ENCODE measurements at places on chromosomes 1 and 21. TPM values are rescaled to one million over a fixed set of nuclear protein-coding genes. Genes with fewer than 3 reads are reported as not detected.

The EPS8L3 gene
- total RNA-seq, result not detected

The OR2T11 gene
- not detected for total RNA-seq

The POGK gene
- total RNA-seq, result 37.9 TPM

The CA14 gene
- not detected for total RNA-seq

The F13B gene
- total RNA-seq, result not detected

The BCAN gene
- not detected for total RNA-seq

The TAS1R1 gene
- total RNA-seq, result not detected

The FAM110D gene
- not detected for total RNA-seq

The CRB1 gene
- 0.38 TPM for total RNA-seq

The NHLH1 gene
- 0.41 TPM for total RNA-seq

The HES2 gene
- not detected for total RNA-seq

The ARMH1 gene
- 64.0 TPM for total RNA-seq

The ZBED6 gene
- 29.3 TPM for total RNA-seq

The EFNA1 gene
- 1.9 TPM for total RNA-seq

The C1QA gene
- 2.2 TPM for total RNA-seq

DNA sequence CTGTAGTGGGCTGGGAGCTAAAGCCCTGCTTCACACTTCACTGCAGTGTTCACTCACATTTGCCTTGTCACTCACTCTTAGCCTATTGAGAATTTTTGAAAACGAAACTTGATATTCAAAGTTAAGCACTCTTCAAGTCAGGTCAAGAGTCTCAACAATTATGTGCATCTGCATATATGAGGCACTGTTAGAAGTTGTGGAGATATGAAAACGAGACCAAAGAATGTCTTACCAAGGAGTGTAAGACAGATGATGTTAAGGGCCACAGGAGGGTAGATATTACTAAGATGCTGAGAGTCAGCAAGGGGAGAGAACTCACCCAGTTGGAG lies 64.7 kb upstream of the GJA8 start:
- no peak for DNase-seq

GRCh38 chr1:181777286-181777685 lies 284.2 kb downstream of the ZNF648 start:
- no peak for DNase-seq

- no peak for DNase-seq
Measured at GRCh38 chr1:201570181-201570885, 31.4 kb downstream of the NAV1 start.

DNA sequence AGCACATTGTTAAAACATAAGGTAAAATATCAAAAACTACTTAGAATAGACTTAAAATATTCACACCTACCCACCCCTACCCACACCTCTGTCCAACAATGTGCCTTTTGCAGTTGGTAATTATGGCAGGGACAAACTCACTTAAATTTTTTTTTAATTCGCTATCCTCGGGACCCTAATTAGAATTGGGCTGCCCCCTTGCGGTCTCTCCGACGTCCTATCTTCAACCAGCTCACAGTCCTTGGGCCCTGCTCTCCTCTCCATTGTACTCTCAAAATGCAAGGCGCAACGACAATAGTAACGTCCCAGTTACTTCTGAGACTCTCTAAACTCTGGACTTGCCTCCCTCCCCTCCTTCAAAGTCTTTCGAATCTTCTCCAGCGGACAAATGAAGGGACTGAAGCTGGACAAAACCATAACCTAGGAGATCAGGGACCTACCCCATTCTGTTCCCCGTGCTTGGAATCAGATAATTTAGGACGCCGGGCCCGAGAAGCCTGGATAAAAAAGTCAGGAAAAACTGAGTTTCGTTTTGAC lies 1.1 kb upstream of the CIART start:
- DNase-seq, result peak; percentile 63

GRCh38 chr1:166172106-166172505 lies 5.3 kb upstream of the FAM78B start:
- DNase-seq, result no peak

DNA sequence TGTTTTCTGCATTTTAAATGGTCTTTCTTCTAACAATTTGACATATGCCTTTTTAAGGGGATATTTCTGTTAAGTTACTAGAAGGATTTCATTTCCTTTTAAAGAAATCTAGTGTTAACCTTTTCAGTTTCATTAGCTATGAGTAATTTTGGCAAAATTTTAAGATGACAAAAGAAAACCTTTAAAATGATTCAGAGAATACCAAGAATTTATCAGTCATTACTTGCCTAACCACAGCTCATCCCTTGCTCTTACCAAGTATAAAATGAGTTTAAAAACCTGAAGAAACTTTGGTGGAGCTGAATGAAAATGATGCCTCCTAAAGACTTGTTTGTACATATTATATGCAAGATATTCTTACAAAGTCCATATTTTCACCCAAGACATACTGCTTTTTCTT lies 101.7 kb downstream of the NEK7 start:
- DNase-seq, result no peak

DNA sequence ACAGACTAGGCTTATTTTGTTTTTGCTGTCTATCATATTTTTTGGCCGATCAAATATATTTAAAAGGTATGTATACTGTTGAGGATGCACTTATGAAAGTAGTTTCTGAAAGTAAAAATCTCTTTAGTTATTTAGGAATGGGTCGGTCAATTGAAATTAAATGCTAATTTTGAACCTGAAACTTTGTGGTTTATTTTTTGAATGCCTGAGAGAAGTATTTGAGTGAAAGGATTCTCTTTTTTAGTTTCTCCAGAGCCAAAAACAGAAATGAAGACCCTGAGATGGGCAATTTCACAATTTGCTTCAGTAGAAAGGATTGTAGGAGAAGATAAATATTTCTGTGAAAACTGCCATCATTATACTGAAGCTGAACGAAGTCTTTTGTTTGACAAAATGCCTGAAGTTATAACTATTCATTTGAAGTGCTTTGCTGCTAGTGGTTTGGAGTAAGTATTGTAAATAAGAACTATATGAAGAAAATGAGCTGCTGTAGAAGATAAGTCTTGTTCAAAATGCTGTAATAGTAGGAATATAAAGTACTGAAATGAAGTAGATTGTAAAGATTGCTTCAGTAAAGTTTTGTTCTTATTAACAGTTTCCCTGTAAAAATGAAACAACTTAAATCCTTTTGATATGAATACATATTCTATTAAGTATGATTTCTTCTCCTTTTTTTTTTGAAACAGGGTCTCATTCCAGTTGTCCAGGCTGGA lies 11.5 kb downstream of the USP1 start:
- no peak for DNase-seq

GRCh38 chr1:156167536-156167935 lies 14.2 kb downstream of the SEMA4A start:
- no peak for DNase-seq

DNA sequence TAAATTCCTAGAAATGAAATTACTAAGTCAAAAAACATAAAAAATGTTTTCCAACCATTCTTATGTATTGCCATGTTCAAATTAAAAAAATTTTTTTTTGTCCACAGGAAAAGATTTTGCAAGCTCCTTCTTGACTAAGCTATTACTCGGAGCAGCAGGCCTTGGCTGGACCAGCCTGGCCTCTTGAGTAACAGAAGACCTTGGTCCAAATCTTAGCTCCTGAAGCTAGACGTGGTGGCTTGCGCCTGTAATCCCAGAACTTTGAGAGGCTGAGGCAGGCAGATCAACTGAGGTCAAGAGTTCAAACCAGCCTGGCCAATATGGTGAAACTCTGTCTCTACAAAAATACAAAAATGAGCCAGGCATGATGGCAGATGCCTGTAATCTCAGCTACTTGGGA lies 77.6 kb downstream of the CLSTN1 start:
- DNase-seq, result no peak

DNA sequence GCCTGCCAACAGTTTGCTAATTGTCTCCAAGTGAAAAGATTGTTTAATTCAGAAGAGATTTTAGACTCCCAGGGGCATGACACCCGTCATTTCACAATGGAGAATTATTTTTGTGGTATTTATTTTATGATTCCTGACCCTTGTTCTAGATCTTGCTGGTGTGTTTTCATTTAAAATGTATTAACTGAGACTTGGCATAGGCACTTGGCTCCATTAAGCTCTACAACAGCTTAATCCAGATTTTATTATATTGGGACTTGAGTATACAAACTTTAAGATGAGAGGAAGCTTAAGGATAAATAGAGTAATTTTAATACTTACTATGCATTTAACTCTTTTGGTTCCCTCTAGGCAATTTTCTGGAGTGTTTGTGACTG lies 101.3 kb upstream of the KCNE2 start:
- DNase-seq, result no peak

GRCh38 chr1:171828794-171829193 lies 12.5 kb upstream of the DNM3 start:
- DNase-seq, result no peak

- no peak for DNase-seq
Measured at GRCh38 chr1:54105080-54105479, 47.7 kb downstream of the CDCP2 start.

GRCh38 chr1:99727575-99728185 lies 38.8 kb downstream of the FRRS1 start:
- DNase-seq, result no peak

GRCh38 chr1:92070892-92071291 lies 4.3 kb downstream of the SETSIP start:
- DNase-seq, result no peak

DNA sequence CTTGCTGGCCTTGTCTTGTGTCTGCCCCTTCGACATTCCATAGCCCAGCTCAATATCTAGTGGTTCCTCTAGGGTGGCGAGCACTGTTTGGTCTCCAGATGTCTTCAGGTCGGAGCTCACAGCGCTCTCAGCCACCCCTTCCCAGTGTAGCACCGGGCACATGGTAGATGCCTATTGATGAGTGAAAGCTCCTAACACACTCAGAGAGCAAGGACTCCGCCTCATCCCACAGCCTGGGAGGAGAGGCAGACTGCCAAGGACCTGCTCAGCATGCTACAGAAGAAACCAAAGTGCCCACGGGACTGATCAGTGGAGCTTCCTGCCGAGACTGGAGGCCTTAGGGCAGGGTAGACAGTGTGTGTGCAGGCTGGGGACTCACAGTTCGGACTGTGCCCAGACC lies 10.9 kb downstream of the PCSK9 start:
- DNase-seq, result no peak

DNA sequence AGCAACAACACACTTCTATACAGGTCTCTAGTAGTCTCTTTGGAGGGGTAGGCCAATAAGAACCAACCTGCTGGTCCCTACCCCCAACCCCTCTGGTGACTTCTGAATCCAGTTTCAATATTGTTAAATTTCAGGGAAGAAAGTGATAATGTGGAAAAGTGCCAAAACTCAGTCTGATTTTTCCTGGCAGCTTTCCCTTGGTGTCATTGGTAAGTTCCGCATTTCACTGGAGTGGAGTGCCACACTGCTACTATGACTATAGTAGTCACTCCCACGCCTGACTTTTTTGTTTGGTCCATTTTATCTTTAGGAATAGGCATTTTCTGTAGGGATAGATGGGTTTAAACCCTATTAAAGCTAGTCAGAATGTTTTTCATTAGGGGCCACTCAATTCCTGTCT lies 5.7 kb upstream of the ARID1A start:
- no peak for DNase-seq

GRCh38 chr1:57492586-57493226 lies 68.8 kb upstream of the DAB1 start:
- no peak for DNase-seq

DNA sequence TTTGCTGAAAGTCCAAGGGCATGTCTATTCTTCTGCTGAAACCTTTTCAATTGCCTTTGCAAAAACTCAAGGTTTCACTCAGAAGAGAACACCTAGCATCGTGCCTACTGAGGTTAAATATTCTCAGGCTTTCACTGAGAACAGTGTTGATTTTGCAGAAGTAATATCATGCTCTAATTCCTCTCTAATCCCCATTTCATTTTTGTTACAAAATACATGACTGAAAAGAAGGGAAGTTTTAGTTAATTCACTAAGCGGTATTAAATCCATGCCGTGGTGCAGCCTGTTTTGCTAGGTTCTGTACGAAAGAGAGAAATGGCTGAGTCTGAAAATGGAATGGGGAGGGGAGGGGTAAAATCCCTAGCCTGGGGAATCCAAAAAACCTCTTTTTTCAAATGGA lies 163.2 kb upstream of the CAMK1G start:
- no peak for DNase-seq

DNA sequence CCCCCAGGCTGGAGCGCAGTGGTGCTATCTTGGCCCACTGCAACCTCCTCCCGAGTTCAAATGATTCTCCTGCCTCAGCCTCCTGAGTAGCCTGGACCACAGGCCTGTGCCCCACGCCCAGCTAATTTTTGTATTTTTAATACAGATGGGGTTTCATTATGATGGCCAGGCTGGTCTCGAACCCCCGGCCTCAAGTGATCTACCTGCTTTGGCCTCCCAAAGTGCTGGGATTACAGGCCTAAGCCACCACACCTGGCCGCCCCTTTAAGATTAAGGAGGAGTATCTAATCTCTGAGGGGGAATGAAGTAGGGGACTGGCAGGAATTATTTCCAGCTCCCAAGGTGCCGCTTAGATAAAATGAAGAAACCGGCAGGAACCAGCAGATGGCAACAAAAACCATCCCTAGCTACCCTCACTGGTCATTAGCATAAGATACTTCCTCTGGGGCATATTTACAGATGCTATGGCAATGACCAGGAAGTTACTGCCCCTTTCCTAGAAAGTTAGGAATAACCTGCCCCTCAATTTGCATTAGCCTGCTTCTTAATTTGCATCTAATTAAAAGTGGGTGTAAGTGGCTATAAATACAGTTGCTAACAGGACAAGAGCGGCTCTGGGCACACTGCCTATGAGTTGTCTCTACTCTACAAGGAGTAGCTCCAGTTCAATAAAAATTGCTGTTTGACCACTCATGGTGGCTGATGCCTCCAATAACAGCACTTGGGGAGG lies 7.1 kb upstream of the NSUN4 start:
- DNase-seq, result no peak

DNA sequence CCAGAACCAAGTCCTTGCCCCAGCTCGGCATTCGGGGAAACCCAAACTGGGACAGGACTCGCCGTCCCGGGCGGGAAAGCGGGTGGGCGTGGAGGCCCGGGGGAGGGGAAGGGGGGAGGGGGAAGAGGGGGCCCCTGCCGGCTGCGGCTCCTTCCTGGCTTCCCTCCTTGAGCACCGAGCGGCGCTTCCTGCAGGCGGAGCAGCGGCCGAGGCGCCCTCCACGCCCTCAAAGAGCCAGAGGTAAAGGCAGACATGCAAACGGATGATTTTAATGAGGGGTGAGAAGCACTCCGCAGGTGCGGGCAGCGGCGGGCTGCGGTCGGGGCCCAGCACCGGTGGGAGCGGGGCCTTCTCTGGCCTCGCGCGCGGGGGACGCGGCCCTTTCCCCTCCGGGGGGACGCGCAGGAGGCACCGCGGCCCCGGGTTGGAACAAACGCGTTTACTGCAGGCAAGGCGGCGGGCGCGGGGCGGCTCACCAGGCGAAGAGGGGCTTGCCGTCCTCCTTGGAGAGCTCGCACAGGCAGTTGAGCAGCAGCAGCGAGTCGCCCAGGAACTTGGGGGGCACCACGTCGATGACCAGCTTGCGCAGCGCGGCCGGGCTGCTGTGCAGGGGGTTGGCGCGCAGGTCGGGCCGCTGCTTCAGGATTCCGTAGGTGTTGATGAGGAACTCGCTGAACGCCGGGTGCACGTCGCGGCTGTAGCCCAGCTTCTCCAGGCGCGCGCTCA lies 5.7 kb upstream of the FTCD start:
- no peak for DNase-seq

- no peak for DNase-seq
Measured at GRCh38 chr1:168079761-168080160, 57.0 kb downstream of the GPR161 start.

GRCh38 chr1:234108921-234109320 lies 204.4 kb downstream of the SLC35F3 start:
- DNase-seq, result no peak

Data from CD4-positive, alpha-beta memory T cell (primary cell).